ENCODE measurements at places on chromosomes 11 and 22. TPM values are rescaled to one million over a fixed set of nuclear protein-coding genes. Genes with fewer than 3 reads are reported as not detected.

Gene CD3D
- total RNA-seq, result not detected

DNA sequence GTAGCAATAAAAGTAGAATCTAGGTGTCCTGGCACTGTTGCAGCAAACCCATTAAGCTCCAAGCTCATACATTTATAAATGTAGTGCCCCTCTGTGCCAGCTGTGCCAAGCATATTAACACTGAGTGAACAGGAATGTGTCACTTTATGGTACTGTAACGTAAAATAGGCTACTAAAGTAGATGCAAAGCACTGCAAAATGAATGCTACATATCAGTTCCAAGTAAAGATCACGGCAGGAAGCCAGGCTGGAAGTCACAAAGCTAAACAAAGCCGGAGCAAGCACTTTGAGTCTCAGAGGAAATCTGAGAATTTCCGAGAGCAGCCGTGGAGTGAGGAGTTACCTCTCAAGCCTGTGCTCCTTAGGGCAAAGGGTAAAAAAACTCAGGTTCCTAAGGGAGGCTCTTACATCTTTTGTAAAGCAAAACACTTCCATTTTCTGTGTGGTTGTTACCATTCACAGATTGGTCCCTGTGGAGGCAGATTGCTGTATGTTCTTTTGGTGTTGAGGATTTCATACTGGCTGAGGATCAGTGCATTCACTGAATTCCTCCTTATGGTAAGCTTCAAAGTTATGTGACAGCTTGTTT is 85.7 kb downstream of the WNT11 start:
- DNase-seq, result no peak

Gene OR5M8
- not detected for total RNA-seq

Gene CDC42BPG
- 3.5 TPM for total RNA-seq

Gene OR4A16
- not detected for total RNA-seq

- DNase-seq, result no peak
These were observed 97.9 kb upstream of the RRM1 start for GRCh38 chr11:3996651-3997050.

Gene CRYBB3
- not detected for total RNA-seq

- DNase-seq, result no peak
These were observed 442.9 kb upstream of the RAG2 start for GRCh38 chr11:37040921-37041320.

Gene KCNJ11
- total RNA-seq, result 8.0 TPM

DNA sequence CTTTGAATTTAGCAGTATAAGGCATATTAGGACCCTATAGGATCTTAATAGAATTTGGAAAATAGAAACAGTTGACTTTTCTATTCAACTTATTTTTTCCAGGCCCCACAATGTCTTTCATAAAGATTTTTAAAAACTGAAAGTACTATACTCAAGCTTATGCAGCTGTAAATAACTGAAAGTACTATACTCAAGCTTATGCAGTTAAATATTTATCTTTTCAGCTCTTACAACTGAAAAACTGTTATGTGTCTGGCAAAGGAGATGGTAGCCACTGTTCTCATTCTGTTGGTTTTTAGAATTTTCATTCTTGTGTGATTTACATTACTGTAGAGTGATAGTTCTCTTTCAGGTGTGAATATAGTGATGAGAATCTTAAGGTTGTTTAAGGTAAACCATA is 16.5 kb downstream of the HIPK3 start:
- DNase-seq, result no peak

Gene SMC1B
- total RNA-seq, result 0.08 TPM

DNA sequence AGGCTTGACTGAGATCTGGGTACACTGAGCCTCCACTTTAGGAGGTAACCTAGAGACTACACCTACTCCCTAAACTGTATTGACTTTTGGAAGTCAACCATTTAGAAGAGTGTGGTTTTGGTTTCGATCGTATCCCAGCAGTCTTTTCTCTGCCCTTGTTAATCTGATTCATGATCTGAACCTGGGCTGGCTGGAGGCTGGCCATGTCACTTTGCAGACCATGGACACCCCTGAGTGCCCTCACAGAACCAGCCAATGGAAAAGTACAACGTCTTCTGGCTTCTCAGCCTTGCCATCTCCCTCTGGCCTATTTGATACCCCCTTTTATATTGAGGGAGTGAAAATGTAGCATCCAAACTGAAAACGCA is 10.8 kb downstream of the EHF start:
- DNase-seq, result no peak

DNA sequence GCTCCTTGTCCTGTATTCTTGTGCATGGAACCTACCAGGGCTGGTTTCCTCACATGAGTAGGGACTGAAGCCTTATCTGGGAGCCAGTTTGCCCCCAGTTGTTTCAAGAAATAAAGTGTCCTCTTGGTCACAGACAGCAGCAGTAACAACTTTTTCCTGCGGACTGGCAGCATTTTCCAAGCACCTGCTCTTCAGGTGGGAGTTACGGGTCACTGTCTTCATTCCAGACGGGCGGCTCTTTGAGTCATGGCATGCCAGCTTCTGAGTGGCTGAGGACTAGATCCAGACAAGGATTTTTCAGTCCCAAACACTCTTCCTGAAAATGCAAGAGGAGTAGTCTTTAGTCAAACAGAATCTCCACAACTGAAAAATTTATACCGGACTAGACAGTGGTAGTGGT is 2.7 kb upstream of the CD44 start:
- DNase-seq, result no peak

Gene AQP11
- total RNA-seq, result not detected

Gene CYTH4
- total RNA-seq, result 24.8 TPM

All from OCI-LY7 (cell line).